HEK293T (cell line): ENCODE measurements at places on chromosomes 7 and 10.

DNA sequence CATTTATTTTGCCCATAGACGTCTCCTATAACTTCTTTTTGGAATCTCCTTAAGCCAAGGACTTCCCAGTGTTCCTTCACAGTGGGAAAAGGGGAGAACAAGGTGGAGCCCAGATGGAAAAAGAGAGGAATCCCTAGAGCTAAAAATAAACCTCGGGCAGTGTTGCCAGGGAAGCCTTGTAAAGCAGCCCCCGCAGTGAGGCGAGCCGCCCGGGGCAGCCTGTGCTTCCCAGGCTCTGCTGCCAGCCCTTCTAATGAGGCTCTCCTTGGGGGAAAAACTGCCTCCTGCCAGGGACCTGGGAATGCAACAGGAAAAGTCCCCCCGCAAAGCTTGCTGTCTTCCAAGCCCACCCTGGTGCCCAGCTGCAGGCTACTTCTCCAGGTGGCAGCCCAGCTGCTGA lies 71.7 kb downstream of the SH3PXD2A start:
- DNase-seq = no peak

GRCh38 chr7:73738612-73739386 lies at the start of gene ABHD11:
Gene ABHD11 (minus strand): TSS chr7:73738802. CDS start chr7:73738770, 32 bp downstream.
- peak; percentile 99 for DNase-seq

DNA sequence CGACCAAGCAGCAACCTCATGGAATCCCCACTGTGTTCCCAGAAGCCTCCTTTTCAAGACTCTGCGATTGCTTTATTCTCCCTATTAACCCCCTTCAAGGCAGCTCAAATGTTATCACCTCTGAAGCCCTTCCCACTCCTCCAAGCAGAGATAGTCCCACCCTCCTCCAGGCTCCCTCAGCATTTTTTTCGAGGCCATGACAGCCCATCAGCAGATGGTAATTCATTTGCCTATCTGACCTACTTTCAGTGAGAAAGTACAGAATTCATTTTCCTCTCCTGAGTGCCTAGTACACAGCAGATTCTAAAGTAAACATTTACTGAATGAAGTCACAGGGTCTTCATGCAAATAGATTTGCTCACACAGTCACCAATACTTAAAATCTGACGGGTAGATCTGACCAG lies 47.8 kb downstream of the HERPUD2 start:
- peak; percentile 18 for DNase-seq

- DNase-seq = no peak
These were observed 10.9 kb upstream of the PLAU start for GRCh38 chr10:73900064-73900463.

DNA sequence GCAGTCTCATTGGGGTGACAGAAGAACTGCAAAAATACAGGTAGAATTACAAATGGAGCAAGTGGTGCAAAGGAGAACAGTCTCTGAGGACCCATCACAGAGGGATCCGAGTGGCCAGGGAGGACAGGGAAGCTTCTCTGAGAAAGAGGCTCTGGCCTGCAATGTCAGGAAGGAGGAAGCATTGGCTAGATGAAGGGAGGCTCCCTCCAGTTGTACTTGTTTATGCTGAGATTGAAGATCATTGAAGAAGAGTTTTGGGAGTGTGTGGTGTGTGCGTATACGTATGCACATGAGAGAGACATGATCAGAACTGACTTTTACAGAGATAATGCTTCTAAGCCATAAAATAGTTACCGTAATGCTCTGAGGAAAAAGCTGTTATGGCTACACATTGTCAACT lies 274.7 kb upstream of the FZD8 start:
- no peak for DNase-seq

- no peak for DNase-seq
These were observed 707.5 kb upstream of the LRRTM3 start for GRCh38 chr10:66218289-66218688.

DNA sequence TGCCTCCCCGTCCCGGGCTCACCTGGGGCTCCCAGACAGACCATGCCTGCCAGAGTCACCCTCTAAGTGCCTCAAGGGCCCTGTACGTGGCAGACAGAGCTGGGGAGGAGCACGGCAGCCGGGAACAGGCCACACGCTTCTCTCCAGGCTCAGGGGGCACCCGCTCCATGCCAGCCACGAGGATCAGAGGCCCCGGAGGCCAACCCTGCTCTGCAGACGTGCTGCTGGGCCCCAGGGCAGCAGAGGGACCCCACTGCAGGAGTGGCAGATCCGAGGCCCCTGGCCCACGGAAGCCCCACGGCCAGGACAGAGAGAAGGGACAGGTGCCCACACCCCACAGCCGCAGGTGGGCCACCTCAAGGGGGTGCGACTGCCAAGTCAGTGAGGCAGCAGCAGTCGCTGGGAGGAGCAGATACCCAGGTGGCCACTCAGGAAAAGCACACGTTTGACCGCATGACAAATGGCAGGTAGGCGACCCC lies 58.4 kb upstream of the TNRC18 start:
- no peak for DNase-seq

DNA sequence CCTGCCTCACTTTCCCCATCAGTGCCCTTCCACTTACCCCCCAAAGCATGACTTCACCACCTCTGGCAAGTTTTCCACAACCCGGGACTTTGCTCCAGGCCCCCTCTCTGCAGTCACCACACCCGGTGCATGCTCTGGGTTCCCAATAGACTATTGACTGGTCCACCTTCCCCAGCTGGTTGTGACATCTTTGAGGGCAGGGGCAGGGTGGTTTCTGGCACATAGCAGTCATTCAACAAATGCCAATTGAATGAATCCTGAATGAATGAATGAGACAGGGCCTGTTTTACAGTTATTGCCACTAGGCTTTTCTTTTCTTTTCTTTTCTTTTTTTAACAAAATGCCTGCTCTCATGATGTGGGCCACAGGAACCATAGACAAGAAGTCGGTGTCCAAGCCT lies 28.8 kb upstream of the DOCK1 start:
- DNase-seq = no peak
